Activated CD4-positive, alpha-beta T cell treated with anti-CD3 and anti-CD28 coated beads, Interleukin-2, amount 50 U/mL, for 16 hours (primary cell): ENCODE measurements at places on chromosomes 5 and 9.

DNA sequence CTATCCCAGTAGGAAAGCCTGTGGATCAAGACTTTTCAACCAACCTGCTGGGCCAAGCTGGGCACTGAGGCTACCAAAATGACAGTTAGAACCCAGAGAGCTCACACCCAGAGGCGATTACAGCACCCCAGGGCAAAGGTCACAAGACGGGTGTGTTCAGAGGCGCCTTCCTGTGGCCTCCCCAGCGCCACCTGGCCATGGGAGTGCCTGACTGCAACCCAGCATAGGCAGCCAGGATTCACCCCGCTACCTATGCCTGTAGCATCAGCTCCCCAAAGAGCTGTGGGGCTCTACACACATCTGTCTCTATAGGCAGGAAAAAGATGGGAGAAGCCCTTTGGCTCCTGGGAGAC is 33.5 kb downstream of the PDGFRB start:
- peak; percentile 48 for DNase-seq

DNA sequence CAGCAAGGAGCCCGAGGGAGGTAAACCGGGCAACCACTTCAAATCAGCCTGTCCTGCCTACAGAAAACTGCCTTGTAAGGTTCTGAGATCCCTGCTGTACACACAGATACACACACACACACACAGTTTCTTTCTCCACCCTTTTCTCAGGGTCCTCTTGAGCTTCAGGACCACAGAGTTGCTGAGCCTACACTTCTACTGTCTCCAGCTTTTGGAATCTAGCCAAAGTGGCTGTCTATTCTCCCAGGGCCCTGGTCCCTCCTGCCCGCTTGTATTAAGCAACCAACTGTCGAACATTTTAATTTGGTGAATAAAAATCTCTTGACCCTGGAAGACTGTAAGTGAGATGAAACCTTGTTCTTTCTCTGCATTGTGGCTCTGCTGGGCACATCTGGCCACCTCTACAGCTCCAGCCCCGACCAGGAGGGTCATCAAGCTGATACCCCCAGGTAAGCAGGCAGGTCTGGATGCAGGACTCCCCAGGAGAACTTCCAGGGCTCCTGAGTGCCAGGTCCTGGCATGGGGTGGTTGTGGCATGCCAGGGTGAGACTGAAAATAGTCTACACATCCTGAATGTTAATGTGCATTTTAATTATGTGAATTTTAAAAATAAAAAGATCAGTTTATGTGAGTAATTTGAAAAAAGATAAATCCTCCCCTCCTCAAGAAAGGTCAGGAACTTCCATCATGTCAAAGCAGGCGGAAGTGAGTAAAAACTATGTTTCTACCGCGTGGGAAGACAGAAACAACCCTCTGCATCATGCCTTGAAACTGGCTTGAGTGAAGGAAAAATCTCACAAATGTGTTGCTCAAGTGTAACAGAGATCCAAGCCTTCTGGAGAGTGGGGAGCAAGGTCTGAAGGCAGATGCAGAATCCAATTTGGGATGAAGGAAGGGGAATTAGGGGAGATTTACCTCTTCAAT is 15.0 kb upstream of the S1PR3 start:
- no peak for DNase-seq

- DNase-seq: no peak
Observed at GRCh38 chr5:64110222-64110621, 55.4 kb upstream of the RNF180 start.

DNA sequence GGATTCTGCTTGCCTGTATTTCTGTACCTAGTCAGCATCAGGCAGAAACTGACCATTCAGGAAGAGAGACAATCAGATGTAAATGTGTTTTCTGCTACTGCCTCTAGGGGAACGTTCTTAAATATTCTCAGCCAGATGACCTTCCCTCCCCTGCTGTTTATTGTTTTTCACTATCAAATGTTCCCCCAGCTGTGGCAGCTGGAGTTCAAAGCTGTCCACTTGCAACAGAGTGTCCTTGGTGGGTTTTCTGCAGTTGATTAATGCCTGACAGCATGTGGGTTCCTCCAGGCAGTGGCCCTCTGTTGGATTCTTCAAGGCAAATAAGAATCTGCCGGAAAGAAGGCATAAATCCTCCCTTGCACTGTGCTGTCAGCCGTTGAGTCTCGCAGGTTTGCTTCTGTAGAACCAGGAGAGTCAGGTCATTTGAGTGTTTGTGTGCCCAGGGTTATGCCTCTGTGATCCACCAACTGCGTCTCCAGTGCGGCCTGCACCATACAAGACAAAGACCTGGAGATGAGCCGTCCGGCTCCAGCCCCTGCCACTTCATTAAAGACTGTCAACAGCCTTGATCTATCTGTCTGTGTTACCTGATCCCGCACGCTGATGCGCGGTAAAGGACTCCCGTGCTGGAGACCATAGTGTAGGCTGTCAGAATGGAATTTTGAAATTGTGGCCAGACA is 203.4 kb downstream of the GADD45G start:
- no peak for DNase-seq

DNA sequence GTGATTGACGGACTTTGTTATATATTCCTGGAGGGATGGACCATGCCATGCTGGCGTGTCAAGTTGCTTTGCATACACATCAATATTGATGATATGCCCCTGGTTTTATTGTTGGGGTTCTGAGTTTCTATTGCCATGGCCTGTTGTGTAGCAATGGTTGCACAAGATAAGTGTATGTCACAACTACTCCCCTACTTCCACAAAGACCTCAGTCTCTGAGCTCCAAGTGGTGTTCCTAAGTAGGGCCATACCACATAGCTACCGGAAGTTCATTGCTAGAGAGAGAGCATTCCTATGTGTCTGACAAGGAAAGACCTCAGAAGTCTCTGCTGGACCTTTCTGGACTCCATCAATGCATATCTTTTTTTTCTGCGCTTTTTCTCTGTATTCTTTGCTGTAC is 19.8 kb downstream of the TXNDC8 start:
- DNase-seq: no peak
